Spleen (tissue), 13 donors: ENCODE measurements at places on chromosomes 5 and 9. TPM values are rescaled to one million over a fixed set of nuclear protein-coding genes. Genes with fewer than 3 reads are reported as not detected.
A peak's percentile ranks its signal among the peaks of the same experiment; 100 is the strongest.

GRCh38 chr5:51479840-51480239 lies 96.6 kb downstream of the ISL1 start:
- H3K27me3 ChIP-seq: no peaks in the 10 kb centered on the region
- H3K4me3 ChIP-seq: no peak overlapping the region
- H3K27ac ChIP-seq: no peak overlapping the region
- H3K36me3 ChIP-seq: no peaks in the 10 kb centered on the region
- H3K4me1 ChIP-seq: no peaks in the 10 kb centered on the region

Gene LEAP2
- 2.3 TPM for total RNA-seq

GRCh38 chr5:75049456-75050351 lies 2.7 kb downstream of the GCNT4 start:
- no peak overlapping the region for H3K27ac ChIP-seq
- peaks cover 58% of the 10 kb centered on the region for H3K4me1 ChIP-seq
- H3K4me3 ChIP-seq: peak overlapping the region; percentile 94
- DNase-seq: peak; percentile 74
- no peaks in the 10 kb centered on the region for H3K27me3 ChIP-seq

- DNase-seq: peak; percentile 83
- H3K4me3 ChIP-seq: peak overlapping the region; percentile 87
Measured at GRCh38 chr5:1521671-1522600, 1.8 kb downstream of the LPCAT1 start.

GRCh38 chr9:130905125-130905901 lies 8.7 kb upstream of the QRFP start:
- no peak overlapping the region for H3K4me3 ChIP-seq
- no peaks in the 10 kb centered on the region for H3K36me3 ChIP-seq
- H3K27me3 ChIP-seq: peaks cover 19% of the 10 kb centered on the region
- DNase-seq: no peak

DNA sequence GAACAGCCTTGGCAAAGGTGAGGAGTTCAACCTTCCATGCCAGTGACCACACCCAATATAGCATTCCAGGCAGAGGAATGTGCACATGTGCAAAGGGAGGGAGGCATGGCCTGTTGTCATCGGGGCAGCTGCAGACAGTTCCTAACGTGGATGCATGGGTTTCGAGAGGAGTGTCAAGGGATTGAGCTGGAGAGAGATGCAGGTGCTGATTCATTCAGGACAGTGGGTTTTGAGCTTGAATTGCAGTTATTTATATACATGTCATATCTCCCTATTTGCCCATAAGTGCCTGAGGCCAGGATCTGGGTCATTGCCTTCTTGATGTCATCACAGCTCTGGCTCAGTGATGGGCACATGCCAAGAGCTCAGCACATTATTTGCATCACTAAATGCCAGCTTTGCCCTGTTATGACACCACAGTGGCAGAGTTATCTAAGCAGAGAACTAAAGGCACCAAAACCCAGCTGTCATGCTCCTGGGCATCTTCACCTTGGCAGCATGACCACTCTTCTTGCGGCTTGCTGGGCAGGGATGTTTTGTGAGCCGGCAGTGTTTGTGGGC lies 278.0 kb downstream of the NTRK2 start:
- no peaks in the 10 kb centered on the region for H3K36me3 ChIP-seq
- no peak overlapping the region for H3K4me3 ChIP-seq
- H3K4me1 ChIP-seq: no peaks in the 10 kb centered on the region
- DNase-seq: no peak
